Right lung (tissue), 10 donors: ENCODE measurements at places on chromosomes 7 and 10. TPM values are rescaled to one million over a fixed set of nuclear protein-coding genes. Genes with fewer than 3 reads are reported as not detected.

- no peak for DNase-seq
These were observed 106.4 kb upstream of the ZNF438 start for GRCh38 chr10:31138026-31138553.

DNA sequence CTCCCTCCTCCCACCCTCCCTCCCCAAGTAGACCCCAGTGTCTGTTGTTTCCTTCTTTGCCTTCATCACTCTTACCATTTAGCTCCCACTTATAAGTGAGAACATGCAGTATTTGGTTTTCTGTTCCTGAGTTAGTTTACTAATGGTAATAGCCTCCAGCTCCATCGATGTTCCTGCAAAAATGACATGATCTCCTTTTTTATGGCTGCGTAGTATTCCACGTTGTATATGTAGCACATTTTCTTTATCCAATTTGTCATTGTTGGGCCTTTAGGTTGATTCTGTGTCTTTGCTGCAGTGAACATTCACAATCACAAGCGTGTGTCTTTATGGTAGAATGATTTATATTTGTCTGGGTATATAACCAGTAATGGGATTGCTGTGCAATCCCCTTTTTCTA lies 51.8 kb upstream of the ARHGAP12 start:
- no peak for DNase-seq

DNA sequence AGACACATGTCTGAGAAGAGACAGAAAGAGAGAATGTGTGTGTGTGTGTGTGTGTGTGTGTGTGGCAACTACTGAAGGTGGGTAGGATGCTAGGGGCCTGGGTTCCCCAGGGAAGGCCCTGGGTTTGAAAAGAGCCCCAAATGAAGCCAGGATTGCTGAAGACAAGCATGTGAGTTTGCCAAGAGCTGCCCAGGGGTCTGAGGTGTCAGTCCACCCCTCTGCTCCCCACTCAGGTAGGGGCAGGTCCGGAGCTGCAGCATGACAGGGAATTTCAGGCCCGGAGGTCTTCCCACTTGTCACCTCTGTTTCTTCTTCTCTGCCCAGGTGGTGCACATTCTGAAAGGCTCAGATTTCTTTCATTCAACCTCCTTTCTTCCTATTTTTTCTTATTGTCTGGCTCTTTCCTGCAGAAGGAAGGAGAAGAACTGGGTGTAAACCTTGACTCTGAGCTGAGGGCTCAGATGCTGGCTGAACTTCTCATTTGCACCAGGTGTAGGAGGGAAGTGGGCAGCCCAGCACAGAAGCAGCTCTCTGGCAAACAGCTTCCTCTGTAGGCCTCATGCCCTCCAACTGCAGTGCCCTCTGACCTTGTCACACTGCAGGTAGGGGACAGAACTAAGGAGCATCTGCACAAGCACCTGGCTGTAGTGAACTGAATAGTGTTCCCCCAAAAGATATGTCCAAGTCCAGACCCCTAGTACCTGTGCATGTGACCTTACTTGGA lies 79.6 kb upstream of the LRRC4 start:
- no peak for DNase-seq

DNA sequence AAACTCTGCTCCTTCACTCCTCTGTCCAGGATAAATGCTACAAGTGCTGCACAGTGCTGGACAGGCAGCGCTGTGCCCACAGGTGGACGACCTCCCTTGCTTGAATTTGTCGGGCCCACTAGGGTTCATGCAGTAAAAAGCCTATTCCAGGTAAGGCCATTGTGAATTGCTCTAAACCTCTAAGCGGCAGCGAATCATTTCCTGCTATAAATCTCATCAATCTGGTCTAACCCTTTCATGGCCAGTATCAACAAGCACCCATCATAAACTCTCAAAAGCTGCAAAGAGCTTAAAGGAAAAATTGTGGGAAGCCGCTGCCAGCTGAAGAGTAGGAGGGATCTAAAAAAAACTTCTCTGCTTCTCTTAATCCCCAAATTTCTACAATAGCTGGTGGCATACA lies 134.2 kb downstream of the SLC25A13 start:
- DNase-seq = no peak

GRCh38 chr7:23544913-23545354 lies 13.2 kb upstream of the TRA2A start:
- DNase-seq = no peak

The SEMA3C gene
- polyA plus RNA-seq = 115 TPM

The FAM25C gene
- polyA plus RNA-seq = not detected
